Epithelial cell of esophagus (primary cell): ENCODE measurements at places on chromosomes 5 and 9.

GRCh38 chr5:119067450-119067849 is 3.4 kb upstream of the DMXL1 start:
- DNase-seq: no peak

DNA sequence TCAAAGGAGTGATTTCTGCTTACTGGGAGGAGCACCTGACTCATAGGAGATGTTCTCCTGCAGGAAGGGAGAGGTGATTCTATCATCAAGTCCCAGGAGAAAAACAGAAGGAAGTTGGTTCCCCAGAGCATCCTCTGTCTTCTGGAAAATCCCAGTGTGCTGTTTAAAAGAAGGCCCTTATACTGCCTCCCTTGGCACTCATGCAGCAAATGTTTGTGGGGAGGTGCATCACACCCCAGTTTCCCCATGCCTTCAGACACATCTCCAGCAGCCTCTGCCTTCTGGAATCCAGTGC is 63.1 kb downstream of the PPARGC1B start:
- DNase-seq: peak; percentile 33

GRCh38 chr9:121172726-121173487 is 28.8 kb downstream of the RAB14 start:
- DNase-seq: peak; percentile 58

DNA sequence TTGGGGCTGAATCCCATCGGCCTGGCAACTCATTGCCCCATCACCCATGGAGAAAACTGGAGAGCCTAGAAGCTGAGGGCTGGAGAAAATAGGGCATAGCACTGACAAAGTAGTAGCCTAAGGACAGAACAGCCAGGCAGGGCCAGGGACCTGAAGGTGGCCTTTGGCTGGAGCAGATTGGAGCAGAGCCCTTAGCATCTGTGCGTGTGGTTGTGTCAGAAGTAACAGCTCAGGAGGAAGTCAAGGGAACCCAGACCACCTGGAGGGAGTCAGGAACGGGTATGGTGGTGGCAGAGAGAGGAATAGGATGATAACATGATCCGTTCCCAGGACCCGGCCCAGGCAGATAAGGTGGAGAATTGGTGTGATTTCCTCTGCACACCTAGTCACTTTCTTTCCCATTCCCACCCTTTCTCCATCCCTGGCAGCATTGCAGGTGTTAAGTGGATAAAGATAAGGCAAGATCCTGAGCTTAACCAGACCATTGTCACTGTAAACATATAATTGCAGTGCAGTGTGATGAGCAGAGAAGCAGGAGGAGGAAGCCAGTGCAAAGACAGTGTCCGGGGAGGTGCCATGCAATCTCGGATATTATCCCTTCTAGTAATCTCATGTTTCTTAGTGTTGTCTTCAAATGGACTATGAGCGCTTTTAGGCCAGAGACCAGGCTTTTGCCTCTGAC is 67.0 kb downstream of the NDFIP1 start:
- no peak for DNase-seq

GRCh38 chr5:134053314-134053839 is 48.6 kb upstream of the VDAC1 start:
- no peak for DNase-seq

- no peak for DNase-seq
Observed at GRCh38 chr5:74188351-74189105, 452.0 kb downstream of the ENC1 start.

GRCh38 chr5:178280631-178281030 is 48.0 kb upstream of the PHYKPL start:
- DNase-seq: no peak

GRCh38 chr5:54624805-54625568 is 107.4 kb downstream of the SNX18 start:
- DNase-seq: peak; percentile 32

DNA sequence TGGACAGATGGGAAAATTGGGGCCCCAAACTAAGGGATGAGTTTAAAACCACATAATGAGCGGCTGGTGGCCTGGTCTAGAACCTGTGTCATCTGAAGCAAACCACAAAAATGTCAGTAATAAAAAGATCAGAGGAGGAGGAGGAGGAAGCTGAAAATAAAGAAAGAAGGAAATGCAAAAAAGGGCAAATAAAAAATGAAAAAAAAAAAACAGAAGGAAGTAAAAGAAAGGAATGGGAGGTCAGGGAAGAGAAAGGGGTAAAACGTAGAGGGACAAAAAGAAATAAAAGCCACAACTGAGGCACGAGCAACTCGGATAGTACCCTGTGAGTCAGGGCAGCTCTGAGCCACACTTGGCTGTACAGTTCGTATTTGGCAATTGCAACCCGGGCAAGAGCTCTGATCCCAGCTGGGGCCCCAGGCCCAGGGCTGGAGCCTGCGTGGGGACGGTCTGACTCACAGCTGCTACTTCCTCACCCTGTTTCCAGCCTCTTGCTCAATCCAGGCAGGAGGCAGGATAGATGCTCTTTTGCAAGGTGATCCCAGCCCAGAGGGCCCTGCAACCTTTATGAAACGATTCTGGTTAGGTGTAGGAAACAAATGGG is 137.9 kb upstream of the TRIM32 start:
- peak; percentile 98 for DNase-seq

- no peak for DNase-seq
Observed at GRCh38 chr5:502325-503079, 21.7 kb downstream of the SLC9A3 start.

- peak; percentile 75 for DNase-seq
Observed at GRCh38 chr5:115366223-115366622, 69.8 kb upstream of the CCDC112 start.

- no peak for DNase-seq
Observed at GRCh38 chr5:157047898-157048297, 11.0 kb downstream of the HAVCR1 start.

DNA sequence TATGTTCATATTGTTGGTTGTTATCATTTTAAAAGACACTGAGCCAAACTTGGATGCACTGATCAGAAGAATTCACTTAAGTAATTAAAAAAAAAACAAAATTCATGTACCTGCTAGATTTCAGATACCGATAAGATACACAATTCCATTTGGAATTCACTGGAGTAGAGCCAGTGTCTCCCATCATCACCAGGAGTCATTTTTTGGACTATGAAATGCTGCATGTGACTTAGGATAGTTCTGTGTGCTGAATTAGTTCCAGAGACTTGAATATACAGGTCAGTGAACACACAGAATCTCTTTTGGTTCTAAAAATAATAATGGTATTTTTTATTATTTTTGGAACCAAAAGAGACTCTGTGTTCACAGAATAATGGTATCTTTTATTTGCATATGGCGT is 482.6 kb upstream of the PIK3R1 start:
- DNase-seq: no peak
